ENCODE measurements at places on chromosomes 13 and 19.

GRCh38 chr19:36031308-36031707, 1.4 kb downstream of the CLIP3 start:
- no peak for DNase-seq

DNA sequence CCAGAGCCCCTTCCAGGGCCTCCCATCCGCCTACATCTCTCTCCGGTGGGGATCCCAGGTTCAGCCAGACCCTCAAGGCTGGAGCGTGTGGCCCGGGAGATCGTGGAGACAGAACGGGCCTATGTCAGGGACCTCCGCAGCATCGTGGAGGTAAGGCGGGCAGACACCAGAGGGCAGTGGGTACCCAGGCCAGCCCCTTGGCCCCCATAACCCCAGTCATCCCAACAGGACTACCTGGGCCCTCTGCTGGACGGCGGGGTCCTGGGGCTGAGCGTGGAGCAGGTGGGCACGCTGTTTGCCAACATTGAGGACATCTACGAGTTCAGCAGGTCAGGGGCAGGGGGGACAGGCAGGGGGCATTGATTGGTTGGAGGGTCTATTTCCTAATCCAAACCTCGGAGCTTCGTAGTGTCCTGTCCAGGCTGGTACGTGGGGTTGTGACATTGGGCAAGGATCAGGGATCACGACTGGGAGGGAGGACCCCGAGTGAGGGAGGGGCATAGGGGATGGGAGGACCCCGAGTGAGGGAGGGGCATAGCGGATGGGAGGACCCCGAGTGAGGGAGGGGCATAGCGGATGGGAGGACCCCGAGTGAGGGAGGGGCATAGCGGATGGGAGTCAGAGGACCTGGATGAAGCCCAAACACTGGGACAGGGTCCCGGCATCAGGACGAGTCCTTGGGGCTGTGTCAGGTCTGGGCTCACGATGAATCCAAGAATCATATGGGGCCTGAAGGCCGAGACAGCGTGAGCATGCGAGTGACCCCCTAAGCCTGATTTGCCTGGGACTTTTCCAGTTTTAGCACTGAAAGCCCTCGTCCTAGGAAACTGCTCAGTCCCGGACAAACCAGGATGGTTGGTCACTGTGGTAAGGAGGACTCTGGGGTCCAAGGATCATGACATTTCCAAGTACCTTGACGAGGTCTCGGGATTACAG, 2.9 kb downstream of the PLEKHG2 start:
- DNase-seq: peak; percentile 51

- DNase-seq: no peak
Measured at GRCh38 chr13:74931698-74932433, 550.1 kb downstream of the TBC1D4 start.

GRCh38 chr19:28075229-28075628, 1137.7 kb downstream of the UQCRFS1 start:
- no peak for DNase-seq

DNA sequence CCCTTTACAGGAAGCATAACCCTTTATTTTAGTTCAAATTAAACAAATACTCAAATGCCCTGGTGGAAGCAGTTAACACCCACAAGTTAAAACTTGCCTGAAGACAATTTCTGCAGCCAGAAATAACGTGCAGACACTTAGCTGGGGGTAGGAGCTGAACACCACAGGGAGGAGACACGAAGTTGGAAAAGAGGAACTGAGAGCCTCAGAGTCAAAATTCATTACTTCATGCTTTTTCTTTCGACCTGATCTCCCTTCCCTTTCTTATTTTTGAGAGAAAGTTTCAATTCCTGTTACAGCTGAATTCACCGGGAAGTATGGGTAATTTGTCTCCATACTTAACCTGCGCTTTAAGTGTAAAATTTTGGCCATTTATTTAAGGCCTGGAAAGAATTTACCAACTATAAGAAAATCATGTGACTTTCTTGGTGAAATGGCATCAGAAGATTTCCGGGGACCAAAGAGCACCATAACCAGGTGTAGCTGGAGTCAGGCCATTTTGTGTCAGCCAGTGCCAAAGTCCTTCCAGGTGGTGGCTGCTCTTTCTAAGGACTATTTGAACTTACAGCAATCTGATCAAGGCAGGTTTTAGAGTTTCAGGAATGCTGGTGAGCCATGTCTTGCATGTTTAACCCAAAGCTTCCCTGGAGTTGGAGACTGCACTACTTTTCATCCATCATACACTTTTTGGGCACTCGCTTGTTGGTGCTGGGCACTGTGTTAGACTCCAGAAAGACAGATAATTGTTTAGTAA, 46.5 kb upstream of the RCBTB2 start:
- no peak for DNase-seq

DNA sequence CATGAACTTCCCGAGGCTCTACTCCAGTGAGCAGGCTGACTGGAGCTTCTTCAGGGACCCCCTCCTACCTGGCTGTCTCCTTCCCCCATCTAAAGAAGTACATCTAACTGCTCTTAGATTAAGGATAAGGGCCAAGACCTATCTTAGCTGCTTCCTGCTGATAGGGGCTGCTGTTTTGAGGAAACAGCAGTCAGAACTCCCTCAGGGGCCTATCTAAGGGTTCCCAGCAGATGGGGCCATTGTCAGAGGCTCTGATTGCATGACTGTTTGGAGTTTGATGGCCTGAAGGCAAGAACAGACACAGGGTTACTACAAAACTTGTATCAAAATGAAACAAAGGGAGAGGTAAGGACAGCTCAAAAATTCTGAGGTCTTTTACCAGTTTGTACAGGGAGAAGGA, 2636.9 kb upstream of the PCDH20 start:
- no peak for DNase-seq

DNA sequence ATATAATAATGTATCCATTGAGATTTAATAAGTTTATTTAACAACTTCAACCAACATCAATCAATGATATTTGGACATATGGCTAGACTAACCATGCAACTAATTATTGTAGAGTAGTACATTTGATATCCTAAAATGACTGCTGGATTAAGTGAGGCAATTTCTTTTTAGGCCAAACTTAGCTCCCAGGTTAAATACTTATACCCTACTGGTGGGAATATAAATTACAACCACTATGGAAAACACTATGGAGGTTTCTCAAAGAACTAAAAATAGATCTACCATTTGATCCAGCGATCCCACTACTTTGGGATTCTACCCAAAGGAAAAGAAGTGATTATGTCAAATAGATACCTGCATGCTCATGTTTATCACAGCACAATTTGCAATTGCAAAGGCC, 345.8 kb downstream of the RBM26 start:
- no peak for DNase-seq

DNA sequence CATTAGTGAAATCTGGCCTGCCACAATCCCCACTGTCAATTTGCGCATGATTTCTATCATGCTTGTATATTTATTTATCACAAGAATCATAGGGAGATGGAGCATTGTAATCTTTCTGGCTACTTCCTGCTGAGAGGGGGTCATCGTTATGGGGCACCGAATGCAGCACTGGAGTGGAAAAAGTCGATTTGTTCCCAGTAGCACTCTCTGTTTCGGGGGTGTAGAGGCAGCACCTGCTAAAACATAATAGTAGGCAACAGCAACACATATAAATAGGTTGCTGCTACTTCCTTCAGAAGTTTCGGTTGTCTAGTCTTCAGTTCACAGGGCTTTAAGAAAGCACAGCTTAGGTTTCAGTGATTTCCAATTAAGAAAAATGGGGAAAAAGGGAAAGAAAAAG, 23.4 kb upstream of the CEACAM21 start:
- no peak for DNase-seq

- DNase-seq: no peak
Measured at GRCh38 chr13:111485491-111486250, 165.2 kb downstream of the TEX29 start.

DNA sequence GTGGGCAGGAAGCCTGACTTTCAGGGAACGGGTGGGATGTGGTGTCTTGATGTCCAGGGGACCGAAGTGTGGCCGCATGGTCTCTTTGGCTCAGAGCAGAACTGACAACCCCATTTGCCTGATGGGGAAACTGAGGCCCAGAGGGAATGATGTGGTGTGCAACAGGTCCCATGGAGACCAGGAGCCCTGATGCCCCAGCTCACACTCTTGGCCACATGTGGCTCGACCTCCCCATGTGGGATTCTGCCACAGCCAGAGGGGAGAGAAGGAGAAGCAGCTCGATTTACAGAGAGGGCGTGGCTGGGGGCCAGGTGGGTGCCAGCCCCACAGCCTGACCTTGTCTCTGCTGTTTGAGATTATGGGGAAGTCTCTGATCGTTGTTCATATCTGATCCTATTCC, 128.1 kb downstream of the TEX29 start:
- no peak for DNase-seq

GRCh38 chr19:6241056-6241455, 38.7 kb downstream of the MLLT1 start:
- DNase-seq: no peak

- no peak for DNase-seq
Measured at GRCh38 chr13:105902396-105902795, 633.1 kb downstream of the EFNB2 start.

DNA sequence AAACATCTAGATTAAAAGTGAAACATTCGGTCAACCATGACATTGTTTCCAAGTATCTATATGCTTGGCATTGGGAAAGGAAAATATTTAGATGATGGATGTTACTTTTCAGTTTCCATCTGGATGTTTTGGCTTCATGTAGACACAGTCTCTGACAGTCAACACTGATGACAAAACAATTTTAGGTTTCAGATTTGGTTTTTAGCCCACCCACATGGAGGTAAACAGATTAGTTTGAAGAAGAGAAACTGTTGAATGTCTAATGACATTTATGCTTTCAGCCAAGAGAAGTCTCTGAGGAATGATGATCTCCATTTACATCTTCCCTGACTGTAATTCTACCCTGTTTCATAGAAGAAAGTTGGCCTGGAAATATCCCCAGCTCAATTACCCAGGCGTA, 379.1 kb downstream of the SLITRK6 start:
- no peak for DNase-seq

DNA sequence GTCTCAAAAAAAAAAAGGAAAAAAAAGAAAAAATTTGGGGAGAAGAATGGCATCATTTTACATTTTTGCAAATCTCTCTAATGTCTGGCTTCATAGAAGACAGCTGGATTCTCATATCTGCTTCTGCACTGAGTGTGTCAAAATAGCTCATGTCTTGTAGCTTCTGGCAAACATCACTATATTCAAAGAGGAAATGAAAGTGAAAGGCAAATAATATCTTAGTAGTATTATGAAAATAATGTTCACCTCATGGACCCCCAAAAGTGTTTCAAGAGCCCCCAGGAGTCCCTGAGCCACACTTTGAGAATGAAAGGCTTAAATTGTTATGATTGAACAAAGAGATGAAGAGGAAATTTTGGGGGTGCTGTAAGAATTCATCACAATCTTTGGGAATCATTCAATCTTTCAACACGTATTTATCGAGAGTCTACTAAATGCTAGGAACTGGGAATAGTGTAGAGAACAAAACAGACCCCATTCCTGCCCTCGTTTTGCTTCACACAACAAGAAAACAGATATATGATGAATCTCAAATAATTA, 1.2 kb upstream of the SLC6A16 start:
- no peak for DNase-seq
